Right atrium auricular region (tissue), 2 donors: ENCODE measurements at places on chromosomes 6 and 20. TPM values are rescaled to one million over a fixed set of nuclear protein-coding genes. Genes with fewer than 3 reads are reported as not detected.

BFSP1 gene
- 0.51 TPM for total RNA-seq

PI3 gene
- not detected for total RNA-seq

- no peak overlapping the region for H3K4me3 ChIP-seq
- DNase-seq: no peak
- no peaks in the 10 kb centered on the region for H3K4me1 ChIP-seq
- H3K27me3 ChIP-seq: no peaks in the 10 kb centered on the region
- no peaks in the 10 kb centered on the region for H3K36me3 ChIP-seq
Observed at GRCh38 chr6:162109480-162110050, 618.0 kb downstream of the PRKN start.

CCM2L gene
- 8.1 TPM for total RNA-seq

DNA sequence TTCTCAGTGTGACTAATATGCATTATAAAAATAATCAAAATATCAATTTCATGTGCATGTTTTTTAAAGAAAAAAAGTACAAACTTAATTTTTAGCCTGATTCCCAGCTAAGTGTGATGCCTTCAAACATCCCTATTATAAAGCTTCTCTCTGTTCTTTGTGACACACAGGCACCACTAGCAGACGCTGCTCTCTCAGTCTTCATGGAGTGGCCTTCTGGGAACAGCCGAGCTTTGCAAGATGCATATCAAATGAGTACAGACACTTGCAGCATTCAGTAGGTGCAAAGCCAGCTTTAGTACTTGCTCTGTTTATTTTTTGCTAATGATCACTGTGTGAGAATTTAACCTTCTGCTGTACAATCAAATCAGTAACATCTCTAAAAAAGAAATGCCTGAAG, 340.0 kb downstream of the ADGRB3 start:
- H3K4me1 ChIP-seq: no peaks in the 10 kb centered on the region
- peak overlapping the region; percentile 5 for H3K27ac ChIP-seq
- no peaks in the 10 kb centered on the region for H3K27me3 ChIP-seq
- no peaks in the 10 kb centered on the region for H3K36me3 ChIP-seq
- H3K4me3 ChIP-seq: no peak overlapping the region
